ENCODE measurements at places on chromosomes 13 and 19.

GRCh38 chr19:1745589-1746031 is 7.7 kb upstream of the ONECUT3 start:
- DNase-seq = no peak

- no peak for DNase-seq
Observed at GRCh38 chr13:112835796-112836195, 133.2 kb upstream of the MCF2L start.

DNA sequence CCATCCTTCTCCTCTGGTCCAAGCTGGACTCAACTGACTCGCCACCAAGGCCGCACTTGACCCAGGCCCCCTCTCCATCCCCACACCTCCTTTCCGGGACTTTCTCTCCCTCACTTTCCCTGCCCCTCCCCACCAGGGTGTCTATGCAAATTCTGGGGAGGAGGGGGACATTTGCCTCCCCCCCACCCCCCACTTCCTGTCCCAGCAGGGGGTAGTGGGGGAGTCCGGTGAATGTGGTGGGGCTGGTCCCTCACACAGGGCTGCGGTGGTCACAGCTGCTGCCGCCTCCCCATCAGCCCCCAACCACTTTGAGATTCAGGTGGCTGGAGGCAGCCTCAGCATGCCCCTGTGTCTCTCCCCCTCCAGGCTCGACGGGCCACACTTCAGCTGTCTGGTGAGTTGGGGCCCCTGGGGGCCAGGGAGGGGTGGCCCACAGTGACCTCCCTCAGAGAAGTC is 870 bp downstream of the SPIB start:
- DNase-seq = no peak

- no peak for DNase-seq
Observed at GRCh38 chr19:53649746-53650593, 18.2 kb downstream of the DPRX start.

GRCh38 chr19:41476583-41476982 is 33.6 kb downstream of the ERICH4 start:
- no peak for DNase-seq

DNA sequence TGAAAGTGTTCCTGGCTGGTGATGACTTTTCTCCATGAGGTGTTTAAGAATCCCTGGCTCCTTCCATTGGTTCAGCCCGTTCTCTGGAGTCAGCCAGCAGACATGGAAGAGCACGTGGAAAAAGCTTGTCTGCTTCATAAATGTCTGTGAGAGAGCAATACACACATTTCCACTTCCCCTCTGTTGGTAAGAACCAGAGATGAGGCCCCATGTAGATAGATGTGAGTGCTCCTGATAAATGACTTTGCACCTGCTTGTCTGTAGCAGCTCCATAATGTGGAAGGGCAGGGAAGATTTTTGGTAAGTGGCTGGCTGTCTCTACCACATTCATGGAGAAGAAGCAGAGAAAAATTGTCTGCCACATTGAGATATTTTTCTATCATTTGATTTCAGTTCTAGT is 325.8 kb downstream of the LMO7 start:
- no peak for DNase-seq

- DNase-seq = no peak
Observed at GRCh38 chr19:30371161-30371836, 885 bp upstream of the ZNF536 start.

DNA sequence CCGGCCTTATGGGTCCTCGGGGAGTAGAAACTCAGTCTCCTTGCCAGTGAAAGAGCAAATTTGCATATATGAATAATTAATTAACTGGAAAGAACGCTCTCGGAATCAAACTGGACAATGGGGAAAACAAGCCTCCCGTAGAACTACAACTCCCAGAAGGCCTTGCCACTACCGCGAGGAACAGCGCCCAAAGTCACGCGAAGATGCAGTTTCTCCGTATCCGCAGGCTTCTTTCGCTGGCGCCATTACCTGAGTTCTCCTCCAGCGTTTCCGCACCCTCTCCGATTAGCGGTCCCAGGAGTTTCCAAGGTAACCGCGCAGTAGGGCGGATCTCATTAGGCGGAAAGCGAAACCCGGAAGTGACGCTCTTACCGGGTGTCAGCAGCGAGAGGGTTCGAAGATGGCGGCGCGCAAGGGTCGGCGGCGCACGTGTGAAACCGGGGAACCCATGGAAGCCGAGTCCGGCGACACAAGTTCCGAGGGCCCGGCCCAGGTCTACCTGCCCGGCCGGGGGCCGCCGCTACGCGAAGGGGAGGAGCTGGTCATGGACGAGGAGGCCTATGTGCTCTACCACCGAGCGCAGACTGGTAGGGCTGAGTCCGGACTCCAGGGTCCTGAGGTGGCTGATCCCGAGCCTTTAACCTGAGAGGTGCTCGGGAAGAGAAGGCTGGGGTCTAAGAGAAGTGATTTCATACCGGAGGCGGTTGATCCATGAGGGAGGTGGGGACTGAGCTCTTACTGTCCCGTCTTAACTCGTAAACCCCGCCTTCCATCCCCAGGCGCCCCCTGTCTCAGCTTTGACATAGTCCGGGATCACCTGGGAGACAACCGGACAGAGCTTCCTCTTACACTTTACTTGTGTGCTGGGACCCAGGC is at the start of gene GRWD1:
TSS of gene GRWD1 (plus strand) at position 378 of the 876 bp plus-strand sequence. CDS start at position 401, 23 bp downstream.
- DNase-seq = peak; percentile 86

All from stimulated activated CD4-positive, alpha-beta T cell treated with anti-CD3 and anti-CD28 coated beads, TNF-alpha, amount 100 ng/mL, for 1 hour (primary cell).